ENCODE measurements at places on chromosomes 1 and 21.

GRCh38 chr21:28822486-28823335 lies 170.0 kb downstream of the LTN1 start:
- peak; percentile 63 for DNase-seq

DNA sequence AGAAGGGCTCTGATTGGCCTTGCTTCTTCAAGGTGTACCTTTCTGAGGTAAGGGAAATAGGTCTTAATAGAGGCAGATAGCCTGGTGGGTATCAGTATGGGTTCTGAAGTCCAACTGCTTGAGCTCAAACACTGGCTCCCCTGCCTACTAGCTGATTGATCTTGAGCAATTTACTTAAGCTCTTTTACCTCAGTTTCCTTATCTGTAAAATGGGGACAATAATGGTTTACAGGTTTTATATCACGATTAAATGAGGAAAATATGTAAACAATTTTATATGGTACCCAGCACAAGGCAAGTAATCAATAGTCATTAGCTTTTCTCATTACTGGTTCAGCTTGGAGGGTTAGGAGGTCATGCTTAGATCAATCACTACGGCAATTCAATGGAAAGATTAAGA lies 75.8 kb upstream of the VTCN1 start:
- no peak for DNase-seq

DNA sequence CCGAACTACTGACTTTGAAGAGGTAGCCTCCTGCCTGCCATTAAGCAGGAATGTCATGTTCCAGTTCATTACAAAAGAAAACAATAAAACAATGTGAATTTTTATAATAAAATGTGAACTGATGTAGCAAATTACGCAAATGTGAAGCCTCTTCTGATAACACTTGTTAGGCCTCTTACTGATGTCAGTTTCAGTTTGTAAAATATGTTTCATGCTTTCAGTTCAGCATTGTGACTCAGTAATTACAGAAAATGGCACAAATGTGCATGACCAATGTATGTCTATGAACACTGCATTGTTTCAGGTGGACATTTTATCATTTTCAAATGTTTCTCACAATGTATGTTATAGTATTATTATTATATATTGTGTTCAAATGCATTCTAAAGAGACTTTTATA lies 159.8 kb upstream of the SGIP1 start:
- no peak for DNase-seq

- DNase-seq = no peak
Observed at GRCh38 chr1:234675572-234675971, 65.6 kb upstream of the IRF2BP2 start.

DNA sequence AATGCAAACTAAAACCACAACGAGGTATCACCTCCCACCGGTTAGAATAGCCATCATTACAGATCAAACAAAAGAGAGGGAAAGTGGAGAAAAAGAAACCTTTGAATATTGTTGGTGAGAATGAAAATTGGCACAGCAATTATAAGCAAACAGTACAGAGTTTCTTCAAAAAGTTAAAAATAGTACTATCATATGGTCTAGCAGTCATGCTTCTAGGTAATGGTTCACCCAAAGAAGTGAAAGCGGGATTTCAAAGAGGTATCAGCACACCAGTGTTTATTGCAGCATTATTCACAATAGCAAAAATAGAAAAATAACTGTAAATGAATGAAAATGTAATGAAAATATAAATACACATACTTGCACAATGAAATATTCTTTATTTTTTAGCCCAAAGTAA lies 8.2 kb downstream of the OR2T10 start:
- no peak for DNase-seq

GRCh38 chr1:235844776-235845175 lies 21.9 kb downstream of the LYST start:
- DNase-seq = no peak

DNA sequence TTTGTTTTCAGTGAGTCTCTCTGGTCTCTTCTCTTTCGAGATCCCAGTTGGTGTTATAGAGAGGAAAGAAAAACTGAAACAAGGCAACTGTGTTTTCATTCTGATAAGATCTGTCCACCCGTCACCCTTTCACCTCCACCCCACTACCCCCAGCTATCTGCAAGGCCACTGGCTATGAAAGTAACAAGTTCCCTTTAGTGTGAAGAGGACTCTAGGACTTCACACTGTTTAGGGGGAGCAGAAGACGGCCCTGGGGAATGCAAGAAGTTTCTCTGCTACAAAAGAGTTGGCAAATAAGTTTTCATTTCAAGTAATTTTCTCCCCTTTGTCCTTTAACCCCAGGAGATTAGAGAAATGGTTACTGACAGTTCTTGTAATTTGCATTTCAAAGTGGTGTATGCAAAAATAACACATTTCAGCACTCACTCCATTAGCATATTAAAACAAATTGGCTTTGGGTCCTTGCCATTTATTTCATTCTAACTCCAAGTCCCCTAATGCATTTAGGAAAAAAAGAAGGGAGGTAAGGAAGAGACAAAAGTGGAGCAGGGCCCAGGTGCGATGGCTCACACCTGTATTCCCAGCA lies 79.6 kb upstream of the PPM1J start:
- no peak for DNase-seq

- DNase-seq = no peak
Observed at GRCh38 chr1:104884939-104885338, 1135.2 kb downstream of the AMY1C start.

GRCh38 chr1:27037518-27037917 lies 24.9 kb upstream of the TENT5B start:
- no peak for DNase-seq

GRCh38 chr1:55052221-55053142 lies 13.1 kb downstream of the PCSK9 start:
- no peak for DNase-seq

- DNase-seq = no peak
Observed at GRCh38 chr1:219163401-219163954, 10.2 kb upstream of the LYPLAL1 start.

DNA sequence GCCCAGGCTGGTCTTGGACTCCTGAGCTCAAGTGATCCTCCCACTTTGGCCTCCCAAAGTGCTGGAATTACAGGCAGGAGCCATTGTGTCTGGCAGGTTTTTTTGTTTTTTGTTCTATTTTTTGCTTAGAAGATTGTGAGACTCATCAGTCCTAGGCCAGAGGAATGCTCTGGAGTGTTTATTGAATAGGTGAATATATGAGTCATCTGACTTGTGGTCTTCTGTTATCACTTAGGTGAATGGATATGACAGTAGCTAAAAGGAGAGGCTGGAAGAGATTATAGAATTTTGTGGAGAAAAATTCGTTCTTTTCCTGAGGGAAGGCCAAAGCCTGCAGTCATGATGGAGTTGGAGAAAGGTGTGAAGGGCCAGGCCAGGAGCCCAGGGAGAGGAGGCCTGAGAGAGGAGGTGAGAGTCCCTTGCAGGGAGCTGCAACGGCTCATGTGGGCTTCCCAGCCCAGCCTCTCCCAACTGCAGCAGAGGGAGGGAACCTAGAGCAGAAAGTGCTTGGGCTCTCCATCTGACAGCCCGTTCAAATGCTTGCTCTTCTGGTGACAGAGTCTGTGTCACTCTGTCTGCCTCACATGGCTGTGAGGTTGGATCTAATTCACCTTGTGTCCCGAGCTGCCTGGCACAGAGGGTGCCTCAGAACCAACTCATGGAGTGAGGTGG lies 31.6 kb upstream of the ACOT11 start:
- no peak for DNase-seq

DNA sequence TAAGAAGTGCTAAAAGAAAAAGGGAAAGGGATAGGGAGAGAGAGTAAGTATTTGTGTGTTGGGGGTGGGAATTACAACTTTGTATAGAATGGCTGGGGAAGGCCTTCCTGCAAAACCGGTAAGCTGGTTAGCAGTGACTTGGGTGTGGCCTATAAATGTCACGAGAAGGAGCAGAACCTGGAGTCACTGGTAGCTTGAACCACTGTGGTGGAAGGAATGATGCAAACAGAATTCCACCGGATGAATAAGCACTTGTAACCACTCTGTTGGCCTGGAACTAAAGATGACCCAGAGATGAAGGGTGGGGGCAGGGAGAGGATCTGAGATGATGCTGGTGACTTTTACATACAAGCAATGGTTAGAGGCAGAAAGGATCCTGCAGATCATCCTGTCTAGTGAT lies 8.9 kb downstream of the XKR8 start:
- DNase-seq = no peak

GRCh38 chr1:30575066-30575465 lies 148.3 kb downstream of the MATN1 start:
- no peak for DNase-seq

- DNase-seq = peak; percentile 83
Observed at GRCh38 chr1:65309304-65310077, at the start of gene DNAJC6. Gene DNAJC6 (plus strand): TSS chr1:65309543. CDS start chr1:65309746, 203 bp downstream.

DNA sequence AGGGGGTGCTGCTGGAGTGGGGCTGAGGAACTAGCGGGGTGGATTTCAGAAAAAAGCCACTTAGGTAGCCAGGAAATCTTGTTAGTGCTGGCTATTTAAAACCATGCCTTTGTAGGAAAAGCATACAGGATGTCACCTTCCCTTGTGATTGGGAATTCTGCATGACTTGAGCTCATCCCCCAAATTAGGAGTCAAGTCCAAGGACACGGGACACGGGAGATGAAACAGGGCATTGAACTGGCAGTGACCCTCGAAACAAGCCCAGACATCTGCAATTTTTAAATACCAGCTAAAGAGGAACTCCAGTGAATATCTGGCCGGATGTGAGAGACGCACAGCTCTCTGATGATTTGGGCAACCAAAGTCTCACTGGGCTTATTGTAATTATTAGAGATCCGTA lies 32.8 kb downstream of the C2CD2 start:
- no peak for DNase-seq

DNA sequence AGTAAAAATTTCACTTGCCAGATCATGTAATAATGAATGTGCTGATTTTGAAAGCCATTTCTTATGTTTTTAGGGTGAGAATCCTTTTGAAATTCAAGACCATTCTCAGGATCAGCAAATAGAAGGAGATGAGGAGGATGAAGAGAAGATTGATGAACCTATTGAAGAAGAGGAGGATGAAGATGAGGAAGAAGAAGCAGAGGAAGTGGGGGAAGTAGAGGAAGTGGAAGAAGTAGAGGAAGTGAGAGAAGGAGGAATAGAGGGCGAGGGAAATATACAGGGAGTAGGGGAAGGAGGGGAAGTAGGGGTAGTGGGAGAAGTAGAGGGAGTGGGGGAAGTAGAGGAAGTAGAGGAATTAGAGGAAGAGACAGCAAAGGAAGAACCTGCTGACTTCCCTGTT lies 32.4 kb downstream of the ZNF326 start:
- no peak for DNase-seq

DNA sequence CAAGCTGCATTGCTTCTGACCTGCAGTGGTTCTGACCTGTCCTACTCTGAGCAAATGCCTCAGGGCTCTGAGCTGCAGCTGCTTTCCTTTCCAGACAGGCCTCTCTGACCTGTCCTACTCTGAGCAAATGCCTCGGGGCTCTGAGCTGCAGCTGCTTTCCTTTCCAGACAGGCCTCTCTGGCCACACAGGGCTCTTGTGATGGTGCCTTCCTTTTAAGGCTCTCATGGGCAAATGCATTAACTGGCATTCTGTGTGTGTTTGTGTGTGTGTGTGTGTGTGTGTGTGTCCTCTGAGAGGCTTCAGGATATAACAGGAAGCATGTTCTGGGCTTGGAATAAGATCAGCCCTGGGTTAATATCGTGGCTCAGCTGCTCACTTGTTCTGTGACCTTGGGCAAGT lies 131.3 kb downstream of the NTPCR start:
- no peak for DNase-seq

GRCh38 chr1:57019236-57019839 lies 53.5 kb upstream of the C8B start:
- peak; percentile 18 for DNase-seq

DNA sequence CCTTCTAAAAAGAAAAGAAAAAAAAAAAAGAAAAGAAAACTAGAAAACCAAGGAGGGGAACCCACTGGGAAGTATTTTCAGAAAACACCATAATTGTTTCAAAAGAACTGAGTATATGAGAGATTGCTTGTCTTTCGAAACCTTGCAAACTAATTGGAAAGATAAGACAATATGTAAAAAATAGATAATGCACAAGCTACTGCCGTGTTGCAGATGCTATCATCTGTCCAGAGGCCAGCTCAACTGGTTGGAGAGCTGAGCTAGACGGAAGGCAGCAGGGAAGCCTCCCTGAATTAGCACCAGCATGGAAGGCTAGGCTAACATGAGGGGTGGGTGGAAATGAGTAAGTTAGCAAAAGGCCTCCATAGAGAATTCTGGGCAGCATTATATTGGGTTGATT lies 16.2 kb upstream of the CACHD1 start:
- no peak for DNase-seq

- no peak for DNase-seq
Observed at GRCh38 chr1:224333309-224333926, 3.4 kb upstream of the NVL start.

Data from renal cortex interstitium (tissue), 15 donors.